Osteocyte (in vitro differentiated cells): ENCODE measurements at places on chromosomes 5 and 9. TPM values are rescaled to one million over a fixed set of nuclear protein-coding genes. Genes with fewer than 3 reads are reported as not detected.

DNA sequence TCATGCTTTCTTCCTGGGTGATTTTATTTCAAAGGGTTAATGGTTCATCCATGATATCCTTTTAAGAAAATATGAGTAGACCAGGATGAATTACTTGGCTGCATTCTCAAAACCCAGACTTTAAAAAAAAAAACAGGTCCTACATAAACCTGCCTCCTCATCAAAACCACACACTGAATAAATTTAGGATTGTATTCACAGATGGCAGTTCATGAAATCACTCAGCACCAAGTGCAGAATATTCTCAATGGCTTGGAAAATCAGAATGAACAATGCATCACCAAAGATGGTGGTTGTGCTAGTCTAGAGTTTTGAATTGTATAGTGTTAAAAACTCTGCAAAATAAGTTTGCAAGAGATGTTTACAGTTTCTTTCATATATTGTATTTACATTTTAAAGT, 145.4 kb upstream of the GRAMD2B start:
- no peak for DNase-seq

GRCh38 chr5:120463991-120464626, at the start of gene PRR16:
PRR16 (plus strand) TSS chr5:120464300.
- peak; percentile 90 for DNase-seq

DNA sequence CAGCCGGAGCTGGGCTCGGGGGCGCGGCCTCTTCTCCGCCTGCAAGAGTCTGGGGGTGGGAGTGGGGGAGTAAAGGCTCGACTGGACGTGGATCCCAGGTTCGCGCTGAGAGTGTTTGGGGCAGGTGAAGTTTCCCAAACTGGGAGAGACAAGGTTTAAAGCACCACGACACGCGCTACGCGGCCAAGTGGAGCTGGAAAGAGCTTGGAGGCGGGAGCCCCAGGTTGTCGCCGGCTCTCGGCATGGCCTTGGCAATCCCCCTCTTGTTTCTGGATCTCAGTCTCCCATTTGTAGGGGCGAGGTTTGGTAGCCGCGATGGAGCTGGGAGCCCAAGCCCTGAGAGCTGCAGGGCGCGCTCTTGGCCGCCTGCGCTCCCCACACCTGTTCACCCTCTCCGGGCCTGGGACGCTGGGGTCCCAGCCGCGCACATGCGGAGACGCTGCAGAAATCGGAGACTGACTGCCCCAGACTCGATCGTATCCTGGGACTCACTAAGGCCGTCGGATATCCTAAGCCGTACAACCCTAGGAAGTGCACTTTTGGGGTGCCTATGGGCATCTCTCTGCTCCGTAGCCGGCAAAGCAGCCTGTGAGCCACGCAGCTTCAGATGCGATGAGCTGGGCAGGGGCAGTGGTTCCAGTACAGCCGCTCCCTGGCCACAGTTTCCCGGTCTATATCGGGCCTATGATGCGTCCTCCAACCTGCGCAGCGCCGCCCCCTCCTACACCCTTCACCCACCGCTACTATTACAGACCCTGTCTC, 937 bp downstream of the TMOD1 start:
- DNase-seq, result no peak

- no peak for DNase-seq
These were observed 25.4 kb upstream of the TGFBR1 start for GRCh38 chr9:99079542-99079941.

GRCh38 chr9:131436865-131437271, 43.0 kb downstream of the PRRC2B start:
- DNase-seq, result no peak

Gene PCDHB12
- total RNA-seq, result 1.9 and 2.2 TPM in 2 replicates

Gene GDNF
- total RNA-seq, result 0.32 and 0.34 TPM in 2 replicates

DNA sequence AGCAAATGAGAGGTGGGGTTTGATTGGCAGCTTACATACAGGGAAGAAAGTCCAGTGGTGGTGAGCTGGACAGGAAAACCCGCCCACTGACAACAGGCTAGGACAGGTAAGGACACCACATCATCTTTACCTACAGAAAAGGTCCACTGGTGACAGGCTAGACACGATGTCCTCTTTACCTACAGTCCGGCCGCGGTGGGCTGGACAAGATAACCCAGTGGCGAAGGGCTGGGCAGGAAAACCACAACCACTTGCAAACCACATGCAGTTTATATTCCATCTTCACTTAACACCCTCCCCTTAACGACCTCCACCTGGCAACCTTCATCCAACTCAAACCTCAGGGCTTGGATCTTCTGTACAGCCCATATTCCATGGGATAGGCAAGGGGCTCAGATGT, 5.0 kb upstream of the NIPAL4 start:
- peak; percentile 46 for DNase-seq

GRCh38 chr9:7238247-7238637, 480.5 kb downstream of the KDM4C start:
- DNase-seq, result no peak

- DNase-seq, result no peak
These were observed 147.1 kb upstream of the SLC30A5 start for GRCh38 chr5:68946728-68947127.

- no peak for DNase-seq
These were observed 76.9 kb downstream of the TSSK1B start for GRCh38 chr5:113357696-113358476.

Gene PDZD2
- 2.3 and 2.8 TPM in 2 replicates for total RNA-seq

Gene ZNF454
- total RNA-seq, result 1.2 and 1.6 TPM in 2 replicates

DNA sequence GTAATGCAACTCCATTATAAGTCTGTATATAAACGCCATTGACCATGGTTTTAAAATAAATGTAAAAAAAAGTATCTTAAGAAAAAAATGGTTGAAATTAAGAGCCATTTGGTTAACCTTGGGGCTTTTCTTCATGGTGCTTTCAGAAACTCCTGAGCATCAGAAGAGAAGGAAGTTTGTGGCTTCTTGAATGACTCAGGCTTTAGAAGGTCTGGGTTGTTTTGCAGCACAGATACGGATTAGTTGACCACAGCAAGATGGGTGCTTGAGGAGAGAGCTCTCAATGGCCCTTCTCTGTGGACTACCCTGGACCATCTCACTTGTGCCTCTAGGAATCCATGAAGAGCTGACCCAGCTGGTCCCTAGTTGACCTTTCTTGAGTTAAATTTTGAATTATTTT, 189.5 kb downstream of the TMEM38B start:
- DNase-seq, result no peak

Gene SLC6A18
- total RNA-seq, result not detected in 2 replicates

GRCh38 chr5:126857472-126858410, 80.8 kb downstream of the LMNB1 start:
- no peak for DNase-seq

Gene CYLC2
- total RNA-seq, result not detected in 2 replicates

Gene TNFSF15
- total RNA-seq, result 0.56 and 0.73 TPM in 2 replicates

Gene PRDM9
- total RNA-seq, result not detected in 2 replicates
